RKO (cell line): ENCODE measurements at places on chromosomes 2 and 18.

DNA sequence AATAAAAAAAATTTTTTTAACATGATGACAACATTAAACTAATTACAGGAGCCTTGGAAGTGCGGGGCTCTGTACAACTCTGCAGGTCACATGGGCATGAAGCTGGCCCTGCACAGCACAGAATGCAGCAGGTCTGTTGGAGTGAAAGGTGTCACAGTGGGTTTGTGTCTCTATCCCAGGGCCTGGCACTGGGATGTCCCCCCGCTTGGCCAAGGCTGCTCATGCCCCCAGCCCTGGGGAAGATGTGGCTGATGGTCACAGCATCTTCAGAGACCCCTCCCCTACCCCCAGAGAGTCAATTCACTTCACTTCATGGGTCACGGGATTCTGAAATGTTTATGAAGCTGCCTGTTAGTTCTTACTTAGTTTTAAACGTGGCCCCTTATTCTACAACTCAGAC is 95.9 kb upstream of the TAF1B start:
- DNase-seq, result no peak

- DNase-seq, result no peak
These were observed 53.9 kb downstream of the MAP4K3 start for GRCh38 chr2:39383146-39383545.

GRCh38 chr2:175251425-175252041 is 70.0 kb upstream of the ATP5MC3 start:
- peak; percentile 55 for DNase-seq

DNA sequence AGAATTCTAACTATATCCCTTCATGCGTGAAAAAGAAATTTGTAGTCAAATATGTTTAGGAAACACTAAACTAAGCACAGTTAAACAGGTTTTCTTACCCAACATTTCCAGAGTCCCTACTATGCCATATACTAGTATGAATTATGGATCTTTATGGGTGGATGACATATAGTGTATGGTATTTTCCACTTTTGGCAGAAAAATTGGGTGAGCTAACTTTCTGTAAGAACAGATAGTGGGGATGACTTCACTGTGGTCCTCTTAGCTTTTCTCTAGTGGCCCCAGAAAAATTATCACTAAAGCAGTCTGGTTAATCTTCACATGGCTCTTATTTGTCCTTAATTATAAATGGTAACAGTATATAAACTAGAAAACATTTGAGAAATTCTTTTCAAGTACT is 240.0 kb upstream of the GULP1 start:
- DNase-seq, result no peak

DNA sequence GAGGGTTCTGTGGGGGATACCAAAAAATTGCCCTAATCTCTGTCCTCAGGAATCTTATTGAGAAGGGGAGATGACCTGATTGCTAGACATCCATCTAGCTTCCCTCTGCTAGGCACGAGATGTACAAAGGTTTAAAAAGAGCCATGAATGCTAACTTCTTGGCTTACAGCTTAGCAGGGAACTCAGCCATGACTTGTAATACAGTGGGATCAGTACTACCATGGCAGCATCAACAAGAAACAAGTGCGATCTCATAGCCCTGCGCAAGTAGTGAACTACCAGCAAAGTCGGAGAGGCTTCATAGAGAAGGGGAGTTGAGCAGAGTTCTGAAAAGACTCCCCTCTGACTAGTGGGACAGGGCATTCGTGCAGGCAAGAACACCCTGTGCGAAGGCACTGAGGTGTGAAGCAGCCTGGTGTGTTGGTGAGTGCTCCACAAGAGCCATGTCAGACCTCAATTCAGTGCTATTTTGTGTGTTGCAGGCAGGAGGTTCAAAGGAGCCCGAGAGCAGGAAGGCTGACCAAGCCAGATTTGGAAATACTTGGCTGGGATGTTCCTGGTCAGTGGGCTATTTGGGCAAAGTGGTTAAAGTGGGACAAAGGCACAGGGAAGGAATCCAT is 130.0 kb downstream of the FMNL2 start:
- no peak for DNase-seq

DNA sequence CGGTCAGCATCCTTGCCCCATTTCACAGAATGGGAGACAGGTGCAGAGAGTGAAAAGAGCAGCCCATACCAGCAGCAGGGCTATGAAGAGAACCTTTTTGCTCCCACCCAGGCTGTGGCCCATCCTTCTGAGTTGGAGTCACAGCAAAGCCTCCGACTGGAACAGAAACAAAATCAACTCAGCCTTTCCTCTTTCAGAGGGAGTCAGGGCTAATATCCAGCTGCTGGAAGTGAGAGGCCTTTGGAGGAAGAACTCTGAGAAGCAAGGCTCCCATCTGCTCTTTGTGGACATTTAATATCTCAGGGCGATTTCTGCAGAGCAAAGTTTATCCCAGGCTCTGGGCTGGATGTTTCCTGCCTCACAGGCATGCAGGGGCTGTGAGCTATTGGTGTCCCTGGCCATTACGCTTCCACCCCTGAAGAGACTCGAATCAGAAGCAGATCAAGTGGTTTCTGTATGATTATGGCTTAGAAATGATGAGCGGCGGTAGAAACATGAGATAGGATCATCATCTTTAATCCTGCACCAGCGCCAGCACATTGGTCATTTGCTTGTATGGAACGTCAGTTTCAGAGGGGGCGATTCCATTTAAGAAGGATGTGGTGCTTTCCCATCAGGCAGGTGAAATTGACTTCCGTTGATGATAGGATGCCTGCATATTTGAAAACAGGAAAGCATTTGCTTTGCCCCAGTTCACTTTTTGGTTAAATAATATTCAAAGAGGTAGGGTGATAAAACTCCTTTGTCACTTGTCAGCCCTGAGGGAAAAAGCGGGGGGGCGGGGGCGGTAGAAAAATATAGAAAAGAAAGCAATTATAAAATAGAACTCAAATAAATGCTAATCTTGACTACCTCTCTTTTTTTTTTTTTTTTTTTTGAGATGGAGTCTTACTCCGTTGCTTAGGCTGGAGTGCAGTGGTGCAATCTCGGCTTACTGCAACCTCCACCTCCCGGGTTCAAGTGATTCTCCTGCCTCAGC is 152.4 kb downstream of the LRRC30 start:
- no peak for DNase-seq

DNA sequence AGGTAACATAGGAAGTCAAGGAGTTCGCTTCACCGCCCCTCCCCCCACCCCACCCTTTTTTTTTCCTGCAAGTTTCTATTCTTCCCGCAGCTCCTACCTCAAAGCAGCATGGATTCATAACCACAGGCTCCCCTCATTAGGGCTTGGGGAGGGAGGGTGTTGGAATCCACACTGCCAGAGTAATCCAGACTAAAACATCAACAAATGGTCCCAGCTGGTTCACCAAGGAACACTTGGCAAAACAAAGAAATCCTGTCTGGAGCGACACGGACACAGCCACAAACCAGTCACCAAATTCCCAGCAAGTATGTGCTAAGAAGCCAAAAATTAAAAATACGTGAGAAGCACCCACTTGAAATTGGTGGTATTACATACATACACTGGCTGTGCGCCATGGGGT is 106.9 kb upstream of the PPP1CB start:
- DNase-seq, result no peak

DNA sequence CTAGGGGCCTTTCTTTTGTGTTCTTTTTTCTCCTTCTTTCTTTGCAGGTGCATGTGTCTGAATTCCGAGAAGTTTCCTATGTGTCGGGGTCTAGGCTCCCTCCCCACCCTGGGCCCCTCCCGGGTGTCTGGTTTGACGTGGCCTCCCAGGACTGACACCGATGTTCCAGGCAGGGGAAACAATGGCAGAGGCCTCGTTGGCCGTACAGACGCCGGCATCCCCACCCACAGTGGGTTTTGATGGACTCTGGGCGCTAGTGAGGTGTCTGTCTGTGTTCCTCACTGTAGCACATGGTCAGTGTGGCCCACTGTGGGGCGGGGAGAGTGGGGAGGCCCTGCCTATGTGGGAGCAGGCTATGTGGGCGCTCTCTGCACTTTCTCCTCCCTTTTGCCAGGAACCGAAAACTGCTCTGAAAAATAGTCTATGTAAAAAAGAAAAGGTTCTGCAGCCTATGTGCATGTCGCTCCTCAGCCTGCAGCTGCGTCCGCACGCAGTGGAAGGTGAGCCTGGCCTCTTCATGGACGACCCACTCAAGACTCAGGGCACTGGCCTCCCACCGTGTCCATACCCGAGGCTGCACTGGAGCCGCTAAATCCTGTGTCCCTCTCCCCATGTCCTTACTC is 90.9 kb upstream of the ASB18 start:
- DNase-seq, result no peak

- no peak for DNase-seq
These were observed 56.2 kb upstream of the RMDN2 start for GRCh38 chr2:37868866-37869265.

DNA sequence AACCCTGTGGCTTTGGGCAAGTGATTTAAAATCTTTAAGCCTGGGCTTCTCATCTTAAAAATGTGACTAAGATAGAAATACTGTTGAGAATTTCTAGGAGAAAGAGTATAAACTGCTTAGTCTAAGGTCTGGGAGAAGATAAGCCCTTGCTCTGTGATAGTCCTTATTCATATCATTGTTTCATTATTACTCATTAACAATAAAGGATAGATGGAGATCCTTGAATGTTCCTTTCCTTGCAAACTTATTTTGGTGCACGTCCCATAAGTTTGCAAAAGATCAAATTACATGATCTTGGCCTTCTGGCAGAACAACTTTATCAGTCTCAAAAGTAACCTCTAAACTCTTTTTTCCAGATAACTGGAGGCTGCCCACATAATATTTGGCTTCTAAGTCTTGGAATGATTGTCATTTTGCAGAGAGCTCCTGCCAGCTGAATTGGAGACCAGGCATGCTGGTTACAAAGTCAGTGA is 138.3 kb downstream of the FAM124B start:
- no peak for DNase-seq

DNA sequence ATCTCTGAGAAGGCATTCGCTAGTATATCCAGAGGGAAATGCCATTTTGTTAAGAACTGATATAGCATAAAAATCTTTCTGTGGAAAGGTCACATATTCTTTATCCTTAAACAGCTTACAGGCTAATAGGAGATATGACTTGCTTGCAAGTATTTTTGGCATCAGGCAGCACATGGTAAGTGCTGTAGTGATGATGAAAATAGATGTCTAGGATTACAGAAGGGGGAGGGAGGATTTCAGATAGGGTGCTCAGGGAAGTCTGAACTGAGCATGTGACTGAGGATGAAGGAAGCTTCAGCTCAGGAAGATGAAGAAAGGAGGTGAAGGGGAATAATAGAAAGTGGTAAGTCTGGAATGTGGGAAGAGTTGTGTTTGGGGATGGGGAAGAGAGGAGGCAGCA is 158.5 kb upstream of the NOSTRIN start:
- DNase-seq, result no peak

DNA sequence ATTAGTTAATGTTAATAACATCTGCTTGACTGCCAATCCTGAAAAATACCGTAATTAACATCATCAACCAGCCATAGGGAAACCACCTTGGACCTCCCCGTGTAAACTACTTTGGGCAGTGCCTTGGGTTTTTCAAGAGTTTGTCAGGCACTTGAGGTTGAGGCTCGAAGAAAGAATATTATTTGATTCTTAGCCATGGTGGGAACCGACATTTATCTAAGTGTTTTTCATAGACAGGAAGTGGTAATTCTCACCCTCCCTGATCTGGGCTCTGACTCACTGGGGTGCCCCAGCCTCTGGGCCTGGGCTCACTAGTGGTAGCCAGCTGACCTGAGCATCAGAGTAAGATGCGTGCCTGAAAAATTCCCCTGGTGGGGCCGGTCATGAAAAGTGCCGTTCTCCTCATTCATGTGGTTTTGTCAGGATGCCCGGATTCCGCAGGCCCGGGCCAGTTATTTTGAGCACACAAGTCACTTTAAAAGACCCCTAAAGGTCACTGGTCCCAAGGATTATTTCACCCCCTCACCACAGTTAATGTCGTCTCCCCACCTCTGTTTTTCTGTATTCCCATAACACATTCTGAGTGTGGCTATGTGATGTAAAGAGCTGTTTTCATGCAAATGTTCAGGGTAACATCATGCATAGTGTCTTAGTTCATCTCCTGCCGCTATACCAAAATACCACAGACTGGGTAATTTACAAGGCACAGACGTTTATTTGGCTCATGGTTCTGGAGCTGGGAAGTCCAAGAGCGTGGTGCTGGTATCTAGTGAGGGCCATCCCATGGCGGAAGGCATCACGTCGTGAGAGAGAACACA is 21.6 kb upstream of the SPATA3 start:
- DNase-seq, result peak; percentile 46

DNA sequence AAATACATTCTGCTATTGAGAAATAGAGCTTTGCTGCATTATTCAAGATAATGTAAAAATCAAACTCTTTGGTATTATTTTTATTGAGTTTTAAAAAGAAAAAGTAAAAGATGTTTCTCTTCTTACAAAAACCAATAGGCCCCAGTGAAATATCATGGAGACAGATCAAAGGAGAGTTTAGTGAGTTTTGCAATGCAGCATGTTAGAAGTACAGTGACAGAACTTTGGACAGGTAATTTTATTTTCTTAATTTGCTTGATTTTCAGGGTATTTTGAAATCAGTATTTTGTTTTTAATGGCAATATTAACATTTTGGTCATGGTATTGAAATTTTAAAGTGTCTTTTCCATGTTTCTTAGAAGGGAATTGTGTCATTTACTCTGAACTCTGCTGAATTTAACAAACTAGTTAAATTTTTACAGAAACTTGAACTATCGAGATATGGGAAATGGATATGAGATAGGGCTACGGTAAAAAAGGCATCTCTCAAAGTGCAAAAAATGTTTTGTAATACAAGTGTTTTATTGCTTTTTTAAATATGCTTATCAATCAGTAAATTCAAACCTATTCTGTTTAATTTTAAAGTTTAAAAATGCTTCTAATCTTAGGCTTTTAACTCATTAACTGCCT is 13.8 kb downstream of the DNAJC10 start:
- no peak for DNase-seq

DNA sequence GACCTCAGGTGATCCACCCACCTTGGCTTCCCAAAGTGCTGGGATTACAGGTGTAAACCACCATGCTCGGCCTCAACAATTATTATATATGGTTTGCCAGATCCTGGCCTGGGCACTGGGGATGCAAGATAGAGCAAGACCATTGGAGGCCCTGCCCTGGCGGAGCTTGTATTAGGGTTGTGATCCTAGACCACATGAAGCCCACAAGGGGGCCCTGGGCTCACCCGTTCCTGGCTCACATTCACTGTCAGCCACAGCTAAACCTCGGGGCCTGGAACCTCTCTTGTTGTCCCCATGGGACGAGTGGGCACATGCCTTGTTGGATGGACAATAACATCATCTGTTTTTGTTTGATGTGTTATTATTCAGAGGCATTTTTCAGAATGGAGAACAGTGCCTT is 14.9 kb downstream of the HPCAL1 start:
- DNase-seq, result no peak
